ENCODE measurements at places on chromosomes 7 and 10.

DNA sequence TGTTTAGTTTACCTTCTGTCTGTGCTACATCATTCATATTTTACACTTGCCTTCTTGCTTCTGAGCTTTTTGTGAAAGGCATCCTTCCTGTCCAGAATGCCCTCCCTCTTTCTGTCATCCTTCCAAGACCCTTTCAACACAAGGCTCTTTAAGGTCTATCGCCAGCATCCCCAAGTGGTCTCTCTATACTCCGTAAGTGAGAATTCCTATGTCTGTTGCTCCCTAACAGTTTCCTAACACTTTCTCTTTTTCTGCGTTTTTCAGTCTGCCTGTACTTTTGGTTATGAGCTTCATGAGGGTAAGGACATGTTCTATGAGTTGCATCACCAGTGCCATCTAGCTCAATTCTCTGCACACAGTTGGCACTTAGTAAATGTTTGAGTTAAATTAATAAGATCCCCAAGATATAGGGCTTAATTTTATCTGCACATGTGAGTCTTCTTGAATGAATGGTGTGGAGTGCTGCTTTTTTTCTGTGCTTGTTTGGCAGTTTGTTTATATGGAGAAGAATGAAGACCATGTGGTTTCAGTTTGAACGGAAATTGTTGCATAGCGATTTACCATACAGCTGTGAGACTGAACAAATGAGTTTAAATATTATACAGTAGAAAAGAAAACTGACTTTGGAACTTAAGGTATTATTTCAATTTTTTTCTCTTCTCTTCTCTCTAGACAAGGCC is 29.4 kb downstream of the RABGEF1 start:
- no peak for DNase-seq

DNA sequence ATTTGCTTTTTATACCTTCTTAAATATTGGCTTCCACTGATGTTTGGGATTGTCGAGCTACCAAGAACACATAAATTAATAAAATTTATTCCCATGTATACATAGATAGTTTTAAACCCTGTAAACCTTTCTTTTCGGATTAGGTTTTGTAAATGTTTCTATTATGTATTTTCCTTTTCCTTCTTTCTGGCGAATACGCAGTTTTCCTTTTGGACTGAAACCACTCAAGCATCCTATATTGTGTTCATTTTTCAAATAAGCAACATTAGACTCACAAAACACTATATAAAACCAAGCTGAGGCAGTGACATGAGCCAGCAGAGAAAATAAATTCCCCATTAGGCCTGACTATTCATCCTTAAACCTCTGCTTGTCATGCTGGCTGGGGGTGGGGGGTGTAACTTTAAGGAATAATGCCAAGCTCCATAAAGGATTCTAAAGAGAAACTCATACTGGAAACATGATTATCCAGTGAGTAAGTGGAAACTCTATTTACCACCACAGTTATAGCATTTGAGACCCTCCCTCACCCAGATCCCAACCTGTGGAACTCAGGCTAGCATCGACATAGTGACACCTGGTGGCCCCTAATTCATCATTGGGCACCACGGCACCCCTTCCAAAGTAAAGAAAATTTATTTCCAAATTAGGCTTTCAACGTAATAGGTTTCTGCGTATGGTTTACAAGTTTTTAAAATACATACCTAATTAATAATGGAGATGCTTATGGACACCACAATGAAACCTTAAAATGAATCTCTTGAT is 86.5 kb upstream of the CELF2 start:
- no peak for DNase-seq

DNA sequence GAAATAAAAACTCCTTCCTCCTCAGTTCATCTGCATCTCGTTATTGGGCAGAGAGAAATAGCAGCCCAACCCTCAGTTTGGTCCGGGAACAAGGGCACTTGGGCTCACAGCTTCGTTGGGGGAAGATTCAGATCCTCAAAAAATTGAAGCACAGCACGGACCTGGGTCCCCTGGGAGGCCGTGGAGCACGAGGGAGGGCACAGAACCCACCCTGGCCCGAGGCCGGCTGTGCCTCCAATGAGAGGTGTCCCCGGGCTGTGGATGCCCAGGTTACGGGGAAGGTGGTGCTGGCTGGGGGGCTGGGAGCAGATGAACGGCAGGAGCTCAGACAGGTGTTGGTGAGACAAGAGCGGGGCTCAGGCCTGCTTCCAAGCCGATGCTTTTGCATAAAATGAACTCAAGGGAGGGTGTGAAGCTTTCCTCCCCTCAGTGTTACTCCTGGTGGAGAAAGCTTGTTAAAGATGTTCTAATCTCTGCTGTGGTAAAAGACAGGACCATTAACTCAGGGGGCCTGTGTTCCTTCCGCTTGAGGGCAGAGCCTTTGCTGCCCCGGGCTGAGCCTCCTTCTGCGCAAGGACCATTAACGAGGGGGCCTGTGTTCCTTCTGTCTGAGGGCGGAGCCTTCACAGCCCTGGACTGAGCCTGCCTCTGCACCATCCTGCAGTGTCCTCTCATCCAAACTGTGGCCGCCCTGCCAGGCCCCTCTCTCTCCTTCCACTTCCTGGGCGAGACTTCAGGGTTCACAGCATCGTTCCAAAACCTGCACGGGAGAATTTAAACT is 302.2 kb downstream of the ADARB2 start:
- no peak for DNase-seq

DNA sequence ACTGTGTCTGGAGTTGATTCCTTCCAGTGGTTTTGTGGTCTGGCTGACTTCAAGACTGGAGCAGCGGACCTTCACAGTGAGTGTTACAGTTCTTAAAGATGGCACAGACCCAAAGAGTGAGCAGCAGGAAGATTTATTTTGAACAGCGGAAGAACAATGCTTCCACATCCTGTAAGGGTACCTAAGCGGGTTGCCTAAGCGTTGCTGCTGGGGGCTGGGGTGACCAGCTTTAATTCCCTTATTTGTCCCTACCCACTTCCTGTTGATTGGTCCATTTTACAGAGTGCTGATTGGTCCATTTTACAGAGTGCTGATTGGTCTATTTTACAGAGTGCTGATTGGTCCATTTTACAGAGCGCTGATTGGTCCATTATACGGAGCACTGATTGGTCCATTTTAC is 13.2 kb downstream of the AKR1B15 start:
- DNase-seq, result no peak

GRCh38 chr7:41747961-41748360 is 45.1 kb upstream of the INHBA start:
- no peak for DNase-seq

All from stimulated activated CD4-positive, alpha-beta T cell treated with anti-CD3 and anti-CD28 coated beads, TNF-alpha, amount 100 ng/mL, for 48 hours (primary cell).